ENCODE measurements at places on chromosomes 12 and 14.

- H3K4me3 ChIP-seq, result no peak overlapping the region
- peak overlapping the region; percentile 76 for H3K27ac ChIP-seq
- peaks cover 36% of the 10 kb centered on the region for H3K4me1 ChIP-seq
- no peak for DNase-seq
- no peaks in the 10 kb centered on the region for H3K27me3 ChIP-seq
Measured at GRCh38 chr12:104576980-104577580, 120.3 kb downstream of the CHST11 start.

DNA sequence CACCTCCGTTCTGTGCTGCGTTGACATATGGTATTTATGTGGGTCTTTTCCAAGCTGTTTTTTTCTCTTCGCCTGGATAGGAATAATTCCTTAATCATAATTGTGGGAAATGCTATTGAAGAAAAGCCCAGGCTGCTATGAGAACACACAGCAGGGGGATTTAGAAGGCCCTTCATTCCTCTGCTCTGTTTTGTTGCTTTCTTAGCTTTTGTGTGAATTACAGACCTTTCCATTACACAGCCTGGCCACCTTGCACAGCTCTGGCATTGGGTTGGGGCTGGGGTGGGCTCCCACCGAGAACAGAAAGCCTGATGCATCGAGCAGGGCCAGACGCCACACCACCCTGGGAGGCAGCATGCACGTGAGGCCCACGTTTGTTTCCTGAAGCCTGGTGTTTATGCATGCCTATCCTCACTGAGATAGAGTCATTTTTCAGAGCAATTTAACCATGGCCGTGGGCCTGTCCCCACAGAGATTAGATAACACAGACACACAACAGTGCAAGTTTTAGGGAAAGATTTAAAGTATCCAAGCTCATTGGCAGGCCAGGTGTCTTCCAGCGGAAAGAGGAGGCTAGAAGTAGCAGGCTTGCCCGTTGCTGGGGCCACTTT lies 287.6 kb upstream of the PWP1 start:
- H3K27me3 ChIP-seq, result no peaks in the 10 kb centered on the region
- H3K36me3 ChIP-seq, result no peaks in the 10 kb centered on the region
- no peak overlapping the region for H3K27ac ChIP-seq
- peaks cover 8% of the 10 kb centered on the region for H3K4me1 ChIP-seq
- no peak overlapping the region for H3K4me3 ChIP-seq
- no peak for DNase-seq

- peaks cover 25% of the 10 kb centered on the region for H3K36me3 ChIP-seq
- peak; percentile 80 for DNase-seq
- peaks cover 33% of the 10 kb centered on the region for H3K4me1 ChIP-seq
- peak overlapping the region; percentile 89 for H3K27ac ChIP-seq
Measured at GRCh38 chr14:74514471-74514941, 20.9 kb downstream of the ISCA2 start.

GRCh38 chr12:49970658-49971057 lies 2.1 kb upstream of the AQP6 start:
- no peak overlapping the region for H3K27ac ChIP-seq
- no peaks in the 10 kb centered on the region for H3K4me1 ChIP-seq
- H3K4me3 ChIP-seq, result no peak overlapping the region
- DNase-seq, result no peak

GRCh38 chr14:100641274-100641860 lies 54.1 kb upstream of the BEGAIN start:
- H3K4me1 ChIP-seq, result peaks cover 3% of the 10 kb centered on the region
- DNase-seq, result peak; percentile 13
- no peaks in the 10 kb centered on the region for H3K27me3 ChIP-seq
- H3K4me3 ChIP-seq, result no peak overlapping the region
- H3K36me3 ChIP-seq, result no peaks in the 10 kb centered on the region

DNA sequence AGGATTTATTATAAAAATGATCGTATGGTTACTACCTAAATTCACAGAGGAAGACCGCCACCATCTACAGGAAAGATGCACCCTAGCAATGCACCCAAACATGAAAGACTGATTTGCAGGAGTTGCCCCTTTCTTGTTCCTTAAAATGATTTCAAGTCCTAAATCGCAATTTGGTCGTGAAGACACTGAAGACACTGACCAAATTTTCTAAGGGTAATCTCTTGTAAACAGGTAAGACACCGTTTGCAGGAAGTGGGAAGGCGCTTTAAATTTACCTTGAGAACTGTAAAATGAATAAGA lies 1.0 kb downstream of the SOS2 start:
- no peaks in the 10 kb centered on the region for H3K27me3 ChIP-seq
- peak overlapping the region; percentile 91 for H3K4me3 ChIP-seq
- peaks cover 21% of the 10 kb centered on the region for H3K4me1 ChIP-seq
- no peaks in the 10 kb centered on the region for H3K36me3 ChIP-seq

DNA sequence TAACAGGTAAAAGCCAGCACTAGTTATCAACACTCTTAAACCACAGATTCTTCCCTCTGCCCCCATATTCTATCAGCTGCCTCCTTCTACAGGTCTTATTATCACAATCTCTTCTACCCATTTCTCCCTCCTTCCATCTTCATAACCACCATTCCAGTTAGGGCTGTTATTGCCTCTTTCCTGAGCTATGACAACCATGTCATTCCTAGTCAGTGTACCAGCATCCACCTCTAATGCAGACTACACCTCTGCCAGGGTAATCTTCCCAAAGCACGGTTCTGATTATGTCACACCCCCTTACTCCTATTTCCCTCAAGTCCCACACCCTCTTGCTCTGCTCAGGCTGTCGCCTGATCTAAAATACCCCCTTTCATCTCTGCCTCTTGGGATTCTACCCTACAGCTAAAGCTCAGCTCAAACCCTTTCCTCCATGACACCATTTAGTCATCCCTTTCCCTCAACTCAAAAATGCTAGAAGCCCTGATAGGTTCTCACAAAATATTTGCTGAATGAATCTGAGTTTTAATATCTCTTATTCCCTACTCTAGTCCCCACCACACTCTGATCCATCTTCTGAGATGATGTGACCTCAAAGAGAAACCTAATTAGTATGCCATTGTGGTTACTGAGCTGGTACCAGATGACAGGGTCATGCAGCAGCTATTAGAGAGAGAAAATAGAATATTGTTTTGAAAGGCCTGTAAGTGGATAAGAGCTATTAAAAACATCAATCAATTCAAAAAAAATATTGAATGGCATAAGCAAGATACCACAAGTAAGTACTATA lies 11.7 kb downstream of the RACGAP1 start:
- DNase-seq, result no peak
- peaks cover 14% of the 10 kb centered on the region for H3K4me1 ChIP-seq
- H3K27ac ChIP-seq, result no peak overlapping the region
- H3K36me3 ChIP-seq, result no peaks in the 10 kb centered on the region
- no peak overlapping the region for H3K4me3 ChIP-seq

GRCh38 chr12:101875162-101875561 lies 2.2 kb upstream of the DRAM1 start:
- no peaks in the 10 kb centered on the region for H3K27me3 ChIP-seq
- no peak overlapping the region for H3K4me3 ChIP-seq
- H3K27ac ChIP-seq, result peak overlapping the region; percentile 86
- no peaks in the 10 kb centered on the region for H3K36me3 ChIP-seq

GRCh38 chr12:122661246-122661645 lies 41.9 kb downstream of the HCAR2 start:
- no peaks in the 10 kb centered on the region for H3K27me3 ChIP-seq
- no peak overlapping the region for H3K27ac ChIP-seq
- no peak overlapping the region for H3K4me3 ChIP-seq
- no peaks in the 10 kb centered on the region for H3K36me3 ChIP-seq
- H3K4me1 ChIP-seq, result no peaks in the 10 kb centered on the region

DNA sequence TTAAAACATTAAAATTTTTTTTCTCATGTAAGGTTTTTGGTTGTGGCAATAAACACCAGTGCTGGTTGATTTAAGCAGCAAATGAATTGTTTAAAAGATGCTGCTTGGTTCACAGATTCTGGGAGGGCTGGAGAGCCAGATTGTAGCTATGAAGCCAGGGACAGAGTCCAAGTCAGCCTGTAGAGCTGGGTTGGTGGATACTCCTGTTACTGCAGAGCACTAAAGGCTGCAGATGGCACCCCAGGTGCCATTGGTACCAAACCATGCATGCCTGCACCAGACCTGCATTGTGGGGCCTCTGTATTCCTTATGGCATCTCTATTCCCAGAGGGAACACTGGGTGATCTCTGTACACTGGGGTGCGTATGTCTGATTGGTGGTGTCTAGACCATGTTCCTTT lies 113.3 kb downstream of the SNAPC1 start:
- H3K36me3 ChIP-seq, result no peaks in the 10 kb centered on the region
- DNase-seq, result no peak
- peaks cover 36% of the 10 kb centered on the region for H3K27me3 ChIP-seq
- H3K4me3 ChIP-seq, result no peak overlapping the region
- no peaks in the 10 kb centered on the region for H3K4me1 ChIP-seq

DNA sequence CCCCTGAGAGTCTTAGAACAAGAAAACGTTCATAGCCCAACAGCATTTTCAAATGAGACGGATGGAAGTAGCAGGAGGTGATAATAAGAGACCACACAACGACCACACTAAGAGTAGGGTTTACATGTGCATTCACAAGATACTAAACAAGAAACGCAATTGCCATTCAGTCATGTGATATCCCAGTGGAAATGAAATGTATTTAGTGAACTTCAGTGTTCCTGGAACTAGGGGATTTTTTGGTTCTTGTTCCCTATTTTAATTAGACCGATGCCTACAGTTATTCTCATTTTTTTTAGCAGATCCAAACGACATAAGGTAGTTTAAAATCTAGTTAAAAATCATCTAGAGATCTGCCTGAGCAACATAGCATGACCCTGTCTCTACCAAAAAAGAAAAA lies 150.0 kb downstream of the GPR65 start:
- no peaks in the 10 kb centered on the region for H3K4me1 ChIP-seq
- DNase-seq, result no peak
- no peaks in the 10 kb centered on the region for H3K36me3 ChIP-seq
- no peak overlapping the region for H3K27ac ChIP-seq
- no peak overlapping the region for H3K4me3 ChIP-seq

- no peak overlapping the region for H3K4me3 ChIP-seq
- H3K4me1 ChIP-seq, result peaks cover 26% of the 10 kb centered on the region
- no peak for DNase-seq
- H3K27me3 ChIP-seq, result no peaks in the 10 kb centered on the region
- peak overlapping the region; percentile 20 for H3K27ac ChIP-seq
Measured at GRCh38 chr12:119693511-119693910, 25.6 kb downstream of the PRKAB1 start.

DNA sequence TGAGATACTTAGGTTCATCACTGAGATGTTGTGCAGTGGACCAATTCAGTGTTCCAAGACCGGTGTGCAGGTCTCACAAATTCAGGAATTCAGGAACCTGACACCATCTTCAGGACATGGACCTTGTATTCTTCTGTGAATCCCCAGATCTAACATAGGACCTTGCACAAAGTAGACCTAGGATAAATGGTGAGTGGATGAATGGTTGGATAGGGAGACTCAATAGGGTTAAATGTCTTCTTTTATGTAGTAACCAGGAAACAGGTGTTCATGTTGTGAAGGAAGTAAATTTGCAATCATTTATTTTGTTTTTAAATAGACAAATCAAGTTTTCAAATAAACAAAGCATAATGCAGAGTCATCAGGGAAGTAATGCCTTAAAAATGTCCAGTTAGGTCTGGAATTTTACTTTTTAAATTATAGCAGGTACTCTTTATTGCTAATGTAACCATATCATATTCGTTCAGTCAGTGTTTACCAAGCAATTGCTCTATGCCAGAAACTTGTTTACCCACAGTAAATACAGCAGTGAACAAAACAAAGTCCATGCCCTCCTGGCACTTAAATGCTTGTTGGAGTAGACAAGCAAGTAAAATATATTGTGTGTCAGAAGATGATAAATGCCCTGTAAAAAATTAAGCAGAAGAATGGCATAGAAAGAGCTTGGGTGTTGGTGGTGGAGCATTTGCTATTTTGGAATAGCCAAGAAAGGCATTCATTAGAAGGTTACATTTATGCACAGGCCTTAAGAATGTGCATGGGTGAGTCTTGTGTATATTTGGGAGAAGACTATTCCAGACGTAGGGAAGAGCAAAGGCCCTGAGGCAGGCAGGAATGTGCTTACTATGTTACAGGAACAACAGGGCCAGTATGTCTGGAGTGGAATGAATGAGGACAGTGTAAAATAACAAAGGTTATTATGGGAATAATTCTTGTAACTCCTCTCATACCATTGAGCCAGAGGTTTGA lies 26.3 kb downstream of the RXYLT1 start:
- H3K4me3 ChIP-seq, result no peak overlapping the region
- H3K27ac ChIP-seq, result no peak overlapping the region
- no peak for DNase-seq
- H3K4me1 ChIP-seq, result no peaks in the 10 kb centered on the region
- H3K36me3 ChIP-seq, result no peaks in the 10 kb centered on the region

DNA sequence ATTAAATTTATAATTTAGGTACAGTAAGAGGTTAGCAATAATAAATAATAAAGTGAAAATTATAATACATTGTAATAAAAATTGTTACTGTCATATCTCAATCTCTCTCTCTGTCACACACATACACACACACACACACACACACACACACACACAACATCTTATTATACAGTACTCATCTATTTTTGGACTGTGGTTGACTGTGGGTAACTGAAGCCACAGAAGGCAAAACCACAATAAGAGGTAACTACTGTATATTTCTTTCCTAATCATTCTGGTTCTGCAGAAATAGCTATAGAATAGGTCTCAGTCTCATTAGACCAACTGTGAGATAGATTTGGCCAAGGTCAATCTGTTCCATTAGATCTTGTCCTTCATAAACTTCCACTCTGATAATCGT lies 33.1 kb upstream of the PTPRO start:
- no peaks in the 10 kb centered on the region for H3K4me1 ChIP-seq
- no peaks in the 10 kb centered on the region for H3K27me3 ChIP-seq
- no peak overlapping the region for H3K4me3 ChIP-seq
- no peaks in the 10 kb centered on the region for H3K36me3 ChIP-seq

DNA sequence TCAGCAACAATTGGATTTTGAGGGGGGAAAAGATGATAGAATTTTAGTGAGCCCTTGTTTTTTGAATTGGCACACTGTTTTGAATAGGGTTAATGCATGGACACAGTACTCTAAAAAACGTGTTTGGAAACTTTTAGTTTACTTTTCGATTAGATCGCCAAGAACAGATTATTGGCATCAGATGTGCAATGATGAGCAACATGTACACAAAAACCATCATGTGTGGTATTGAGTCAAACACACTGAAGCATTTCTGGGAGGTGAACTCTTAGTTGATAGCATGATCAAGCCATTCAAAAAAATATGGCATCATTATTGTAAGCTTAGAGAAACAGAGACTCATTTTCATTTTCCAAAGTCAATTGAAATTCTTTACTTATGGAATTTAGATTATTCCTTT lies 329.2 kb downstream of the ADAMTS20 start:
- H3K4me3 ChIP-seq, result no peak overlapping the region
- no peak for DNase-seq
- no peaks in the 10 kb centered on the region for H3K27me3 ChIP-seq
- H3K27ac ChIP-seq, result no peak overlapping the region

- no peak overlapping the region for H3K4me3 ChIP-seq
Measured at GRCh38 chr12:25388183-25388582, 137.5 kb upstream of the KRAS start.

DNA sequence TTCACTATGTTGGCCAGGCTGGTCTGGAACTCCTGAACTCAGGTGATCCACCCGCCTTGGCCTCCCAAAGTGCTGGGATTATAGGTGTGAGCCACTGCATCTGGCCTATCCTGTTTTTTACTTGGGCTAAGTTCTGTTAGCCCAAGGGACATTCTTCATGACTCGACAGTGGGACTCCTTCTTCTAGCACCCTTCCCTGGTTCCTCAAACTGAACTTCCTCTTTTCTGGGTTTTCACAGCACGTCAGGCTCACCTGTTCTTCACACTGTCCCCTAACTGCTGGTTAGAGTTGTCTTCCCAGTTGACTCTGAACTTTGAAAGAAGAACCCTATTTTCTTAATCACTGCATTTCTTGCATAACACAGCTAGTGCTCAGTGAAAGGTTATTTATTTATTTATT lies 22.5 kb downstream of the CABP1 start:
- H3K4me1 ChIP-seq, result no peaks in the 10 kb centered on the region
- no peaks in the 10 kb centered on the region for H3K36me3 ChIP-seq
- peaks cover 4% of the 10 kb centered on the region for H3K27me3 ChIP-seq
- no peak for DNase-seq
